T-helper 1 cell (primary cell): ENCODE measurements at places on chromosomes 5 and 9.

GRCh38 chr9:105307591-105308130, 63.2 kb downstream of the SLC44A1 start:
- DNase-seq, result no peak

DNA sequence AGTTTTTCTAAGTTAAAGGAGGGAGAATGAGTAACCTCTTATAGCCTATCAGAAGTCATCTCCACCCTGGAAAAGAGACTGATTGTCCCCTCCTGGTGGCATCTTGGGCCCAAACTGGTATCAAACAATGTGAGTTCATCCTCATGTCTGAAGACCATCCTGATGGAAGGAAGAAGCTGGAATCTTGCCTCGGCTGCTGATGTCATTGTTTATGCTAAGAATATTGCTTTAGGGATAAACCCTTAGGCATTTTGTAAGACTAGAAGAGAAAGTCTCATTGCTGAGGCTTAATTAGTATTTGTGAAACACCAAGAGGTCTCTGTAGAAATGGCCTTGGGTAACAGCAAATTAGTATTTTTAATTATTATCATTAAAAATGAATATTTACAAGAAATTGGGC, 65.7 kb upstream of the KCNN2 start:
- no peak for DNase-seq

- DNase-seq, result no peak
These were observed 145.0 kb upstream of the TNC start for GRCh38 chr9:115262952-115263351.

DNA sequence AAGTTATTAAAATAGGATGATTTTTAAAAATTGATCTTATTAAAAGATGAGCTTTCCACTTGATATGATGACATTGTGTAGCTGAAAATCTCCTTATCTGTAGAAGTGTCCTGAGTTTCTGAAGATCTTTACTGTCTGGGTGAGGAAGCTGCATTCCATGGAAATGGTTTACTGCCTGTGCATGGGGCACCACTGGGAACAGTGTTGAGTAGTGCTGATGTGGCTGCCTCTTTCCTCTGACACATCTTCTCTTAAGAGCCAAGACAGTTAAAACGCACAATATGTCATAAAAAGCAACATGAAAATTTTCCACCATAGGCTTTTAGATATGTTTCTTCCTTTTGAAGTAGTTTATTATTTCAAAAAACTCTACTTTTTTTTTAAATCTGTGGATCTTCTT, 24.6 kb downstream of the SECISBP2 start:
- DNase-seq, result no peak

- no peak for DNase-seq
These were observed 1639.6 kb upstream of the ACO1 start for GRCh38 chr9:30744871-30745270.

GRCh38 chr9:1300941-1301340, 250.8 kb downstream of the DMRT2 start:
- no peak for DNase-seq

GRCh38 chr5:173891308-173892116, 3.4 kb downstream of the CPEB4 start:
- no peak for DNase-seq

DNA sequence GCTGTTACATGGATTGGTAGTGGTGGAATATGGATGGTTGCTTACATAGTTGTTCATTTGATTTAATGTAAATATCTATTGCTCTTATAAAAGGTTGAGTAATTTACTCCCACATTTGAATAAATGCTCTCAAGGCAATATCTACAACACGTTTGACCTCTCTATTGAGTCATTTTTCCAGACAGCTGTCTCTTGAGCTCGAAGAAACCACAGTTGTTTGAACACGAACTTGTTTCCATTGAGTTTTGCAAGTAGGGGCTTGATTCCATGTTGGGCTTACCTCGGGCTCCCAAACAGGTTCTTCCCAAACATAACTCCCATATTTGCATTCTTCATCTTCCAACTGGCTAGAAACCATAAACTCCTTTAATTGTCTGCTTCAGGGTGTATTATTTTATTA, 115.0 kb upstream of the HMHB1 start:
- DNase-seq, result no peak
